ENCODE measurements at places on chromosomes 3 and 15.
A peak's percentile ranks its signal among the peaks of the same experiment; 100 is the strongest.

DNA sequence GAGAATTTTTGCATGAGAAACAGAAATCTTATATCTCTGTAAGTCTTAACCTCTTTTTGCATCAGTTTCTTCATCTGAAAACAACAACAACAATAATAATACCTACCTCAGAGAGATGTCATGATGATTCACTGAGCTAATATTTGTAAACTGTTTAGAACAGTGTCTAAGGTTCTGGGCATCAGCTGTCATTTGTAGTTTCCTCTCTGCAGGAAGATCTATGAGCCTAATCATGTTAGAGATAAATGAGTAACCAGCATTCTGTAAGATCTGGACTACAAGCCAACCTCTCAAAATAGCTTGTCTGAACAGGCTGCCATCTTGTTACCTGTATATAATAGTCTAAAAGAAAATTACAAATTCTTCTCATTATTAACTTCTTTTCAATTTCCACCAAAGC, 383.0 kb upstream of the RORA start:
- DNase-seq = no peak

- no peak for DNase-seq
These were observed 10.4 kb downstream of the ATP2B2 start for GRCh38 chr3:10495003-10495402.

DNA sequence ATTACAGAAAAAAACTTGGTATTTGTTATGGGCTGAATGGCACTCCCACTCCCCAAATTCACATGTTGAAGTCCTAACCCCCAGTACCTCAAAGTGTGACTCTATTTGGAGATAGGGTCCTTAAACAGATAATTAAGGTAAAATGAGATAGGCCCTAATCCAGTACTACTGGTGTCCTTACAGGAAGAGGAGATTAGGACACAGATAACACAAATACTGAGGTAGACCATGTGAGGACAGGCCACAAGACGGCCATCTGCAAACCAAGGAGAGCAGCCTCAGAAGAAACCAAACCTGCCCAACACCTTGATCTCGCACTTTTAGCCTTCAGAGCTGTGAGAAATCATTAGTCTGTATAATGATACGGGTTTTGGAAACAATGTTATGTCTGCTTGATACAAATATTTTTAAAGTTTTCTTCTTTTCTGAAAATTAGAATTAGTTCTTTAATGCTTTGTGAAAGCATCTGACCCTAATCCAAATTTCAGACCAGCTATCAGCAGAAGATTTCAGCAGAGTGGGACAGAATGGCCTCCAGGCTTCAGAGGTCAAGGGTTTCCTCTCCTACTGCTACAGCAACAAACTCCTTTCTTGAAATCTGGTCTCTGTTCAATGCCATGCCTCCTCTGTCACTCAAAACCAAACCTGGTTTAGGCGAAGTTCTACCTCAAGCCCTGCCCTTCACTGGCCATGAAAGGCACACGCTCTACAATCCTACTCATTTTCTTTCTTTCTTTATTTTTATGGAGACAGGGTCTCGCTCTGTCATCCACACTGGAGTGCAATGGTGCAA, 22.0 kb upstream of the HDC start:
- no peak for DNase-seq

GRCh38 chr3:55267206-55267930, 219.7 kb downstream of the WNT5A start:
- no peak for DNase-seq

DNA sequence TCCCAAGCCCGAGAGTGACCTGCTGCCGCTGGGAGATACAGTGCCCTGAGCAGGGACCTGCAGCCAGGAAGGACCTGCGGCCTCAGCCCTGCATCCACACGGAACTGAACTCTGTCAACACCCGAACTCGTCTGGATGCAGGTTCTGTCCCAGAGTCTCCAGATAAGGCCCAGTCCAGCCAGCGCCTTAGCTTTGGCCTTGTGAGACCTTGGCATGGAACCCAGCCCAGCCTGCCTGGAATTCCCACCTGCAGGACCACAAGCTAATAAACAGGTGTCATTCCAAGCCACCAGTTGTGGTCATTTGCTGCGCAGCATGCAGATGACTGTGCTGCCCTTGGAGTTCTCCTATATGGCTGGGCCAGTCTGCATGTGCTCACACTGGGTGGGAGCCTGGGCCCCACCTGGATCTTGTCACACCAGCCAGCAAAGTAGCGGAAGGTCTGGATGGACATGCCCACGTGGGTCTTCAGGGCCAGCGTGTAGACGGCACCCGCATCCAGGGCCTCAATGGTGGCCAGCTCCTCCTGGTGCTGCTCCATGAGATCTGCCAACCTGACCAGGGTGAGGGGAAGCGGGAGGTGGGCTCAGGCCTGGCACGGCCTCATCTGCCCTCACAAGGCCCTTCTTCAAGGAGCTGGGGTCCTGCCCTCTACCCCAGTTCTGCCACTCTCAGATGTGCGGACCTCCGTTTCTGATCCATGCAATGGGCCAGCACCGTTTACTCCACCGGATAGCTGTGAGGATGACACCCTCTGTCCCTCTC, 47.2 kb upstream of the SLC41A3 start:
- DNase-seq = no peak

GRCh38 chr3:9957214-9957613, 5.0 kb upstream of the PRRT3 start:
- DNase-seq = no peak

DNA sequence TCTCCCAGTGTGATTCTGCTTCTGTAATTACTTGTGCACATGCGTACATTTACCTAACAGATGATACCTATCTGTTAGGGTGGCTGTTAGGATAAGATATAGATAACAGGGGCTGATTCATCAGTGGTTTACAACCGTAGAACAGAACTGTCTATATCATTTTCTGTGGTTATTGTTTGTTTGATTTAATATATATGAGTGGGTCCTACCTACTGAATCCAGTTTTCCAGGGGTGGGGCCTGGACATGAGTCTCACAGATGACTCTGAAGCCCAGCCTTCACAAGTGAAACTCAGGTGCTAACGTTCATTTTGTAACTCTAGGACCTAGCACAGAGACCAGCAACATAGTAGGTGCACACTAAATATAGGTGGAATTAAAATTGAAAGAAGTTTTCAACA, 10.4 kb upstream of the ACAP2 start:
- DNase-seq = no peak

GRCh38 chr15:67746450-67746849, 78.9 kb upstream of the SKOR1 start:
- DNase-seq = no peak

GRCh38 chr15:93028632-93029213, 60.3 kb downstream of the RGMA start:
- DNase-seq = no peak

- DNase-seq = no peak
These were observed 555.2 kb downstream of the MAGI1 start for GRCh38 chr3:65483480-65483879.

DNA sequence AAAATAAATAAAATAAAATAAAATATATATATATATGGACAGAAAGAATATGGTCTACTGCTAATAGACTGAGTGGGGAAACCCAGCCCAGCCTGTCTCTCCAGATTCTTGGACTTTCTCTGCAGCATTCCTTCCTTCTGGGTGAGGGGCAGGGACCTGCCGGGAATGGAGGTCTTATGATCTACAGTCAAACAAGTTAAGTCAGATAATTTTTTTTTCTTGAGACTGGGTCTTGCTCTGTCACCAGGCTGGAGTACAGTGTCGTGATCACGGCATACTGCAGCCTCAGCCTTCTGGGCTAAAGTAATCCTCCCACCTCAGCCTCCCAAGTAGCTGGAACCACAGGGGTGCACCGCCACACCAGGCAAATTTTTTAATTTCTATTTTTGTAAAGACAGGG, 33.5 kb upstream of the ZNF774 start:
- no peak for DNase-seq

DNA sequence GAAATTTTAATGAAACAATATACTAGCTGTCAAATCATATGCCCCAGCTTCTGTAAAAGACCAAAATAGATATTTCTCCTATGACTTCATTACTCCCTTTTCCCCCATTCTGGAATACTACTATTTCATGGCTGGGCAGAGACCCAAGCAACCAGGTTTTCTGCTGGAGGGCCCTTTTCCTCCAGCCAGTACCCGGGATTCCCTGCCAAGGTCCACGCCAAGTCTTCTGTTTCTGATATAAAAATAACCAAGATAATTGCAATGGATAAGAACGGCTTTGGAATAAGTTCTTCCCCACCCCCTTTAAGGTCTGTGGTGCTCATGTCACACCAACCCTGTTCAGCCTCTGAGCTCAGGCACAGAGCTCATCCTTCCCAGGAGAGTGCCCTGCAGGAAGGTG, 17.2 kb upstream of the NMNAT3 start:
- no peak for DNase-seq

DNA sequence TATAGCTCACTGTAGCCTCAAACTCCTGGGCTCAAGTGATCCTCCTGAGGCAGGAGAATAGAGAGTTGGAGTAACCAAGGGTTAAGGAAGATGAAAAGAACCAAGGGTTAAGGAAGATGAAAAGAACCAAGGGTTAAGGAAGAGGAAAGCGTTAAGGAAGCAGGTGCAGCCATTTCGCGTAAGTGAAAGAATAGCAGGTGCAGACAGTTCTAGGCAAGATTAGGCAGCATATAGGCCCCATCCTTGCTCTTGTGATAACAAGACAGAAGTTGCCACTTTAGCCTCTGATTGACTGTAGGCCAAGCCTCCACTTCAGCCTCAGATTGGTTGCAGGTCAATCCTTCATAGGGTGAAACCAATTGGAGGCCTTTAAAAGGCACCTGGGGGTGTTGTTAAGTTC, 677.4 kb downstream of the PDCD6IP start:
- no peak for DNase-seq

DNA sequence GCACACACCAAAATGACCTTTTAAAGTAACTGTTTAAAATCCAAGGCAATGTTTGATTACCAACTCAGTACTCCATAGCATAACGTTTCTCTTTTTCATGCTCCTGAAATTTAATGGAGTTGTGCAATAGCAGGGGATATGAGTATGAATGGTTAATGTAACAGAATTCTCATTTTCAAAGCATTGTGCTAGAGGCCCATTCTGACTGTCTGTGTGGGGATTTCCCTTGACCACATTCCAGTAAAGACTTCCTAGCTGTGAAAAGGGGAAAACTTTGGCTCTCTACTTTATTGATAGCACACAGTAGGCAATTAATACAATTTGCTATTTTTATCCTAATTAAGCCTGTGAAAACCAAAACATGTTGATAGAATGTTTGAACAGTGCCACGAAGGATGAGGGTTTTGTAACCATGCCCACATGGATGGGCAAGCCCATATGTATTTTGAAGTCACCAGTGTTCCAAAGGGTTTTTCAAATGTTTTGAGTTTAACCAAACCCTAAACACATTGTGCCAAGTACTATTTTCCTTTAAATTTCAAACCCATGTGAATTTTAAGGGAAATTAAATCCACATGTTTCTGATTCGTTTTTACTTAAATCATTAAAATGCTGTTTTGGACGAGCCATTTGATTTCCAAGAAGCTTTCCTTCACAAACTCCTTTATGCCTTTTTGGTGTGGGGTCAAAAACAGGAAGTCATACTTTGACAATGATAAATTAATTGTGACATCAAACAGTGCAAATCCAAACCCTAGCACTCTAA, 261.2 kb downstream of the SHOX2 start:
- no peak for DNase-seq

- no peak for DNase-seq
These were observed 10.6 kb downstream of the WNT5A start for GRCh38 chr3:55476515-55476914.

DNA sequence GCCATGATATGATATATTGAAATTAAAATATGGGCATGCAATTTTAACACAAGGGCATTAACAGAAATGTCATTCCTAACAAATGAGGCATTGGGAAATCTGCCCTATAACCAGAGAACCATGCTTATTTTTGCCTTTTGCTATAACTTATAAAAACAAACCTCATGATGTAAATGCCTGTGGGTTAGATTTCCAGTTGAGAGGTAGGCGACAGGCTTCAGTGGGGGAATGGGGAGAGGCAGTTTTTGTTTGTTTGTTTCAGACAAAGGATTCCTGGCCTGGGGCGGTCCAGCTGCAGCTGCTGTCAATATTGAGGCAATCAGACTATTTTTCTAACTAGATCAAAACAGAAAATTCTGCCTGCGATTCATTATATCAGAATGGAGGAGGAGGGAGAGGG, 490.4 kb upstream of the CFAP20DC start:
- DNase-seq = no peak

DNA sequence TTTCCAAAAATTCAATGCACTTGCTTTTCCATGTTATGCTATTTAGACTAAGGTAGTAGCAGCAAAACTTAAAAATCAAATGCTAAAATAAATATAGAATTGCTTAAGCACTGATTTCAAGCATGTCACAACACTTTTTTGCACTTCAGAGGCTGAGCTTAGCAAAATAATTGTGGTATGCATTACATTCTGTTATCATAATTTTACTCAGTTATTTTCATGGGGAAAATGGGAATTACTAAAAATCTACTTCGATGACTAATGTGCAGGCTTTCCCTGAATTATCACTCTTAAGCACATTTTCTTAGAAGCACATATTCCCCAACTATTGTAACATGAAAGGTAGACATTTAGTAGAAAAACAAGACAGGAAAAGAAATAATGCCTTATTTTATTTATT, 322.4 kb upstream of the CBLB start:
- DNase-seq = no peak

DNA sequence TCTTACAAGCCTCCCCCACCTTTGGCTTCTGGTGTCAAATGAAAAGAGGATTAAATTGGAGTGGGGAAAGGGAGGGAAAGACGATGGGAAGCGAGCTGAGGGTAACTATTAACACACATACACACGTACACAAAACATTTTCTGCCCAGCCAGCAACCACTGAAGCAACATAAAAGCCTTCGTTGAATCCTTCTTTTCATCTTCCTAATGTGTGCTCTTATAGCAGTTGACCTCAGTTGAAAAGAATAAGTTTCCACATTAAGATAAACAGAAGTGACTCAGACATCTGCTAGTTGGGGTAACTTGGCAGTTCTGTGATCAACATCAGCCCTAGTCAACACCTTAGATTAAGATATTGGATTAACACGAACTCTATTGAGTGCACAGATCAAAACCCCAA, 558.5 kb downstream of the MECOM start:
- DNase-seq = no peak

DNA sequence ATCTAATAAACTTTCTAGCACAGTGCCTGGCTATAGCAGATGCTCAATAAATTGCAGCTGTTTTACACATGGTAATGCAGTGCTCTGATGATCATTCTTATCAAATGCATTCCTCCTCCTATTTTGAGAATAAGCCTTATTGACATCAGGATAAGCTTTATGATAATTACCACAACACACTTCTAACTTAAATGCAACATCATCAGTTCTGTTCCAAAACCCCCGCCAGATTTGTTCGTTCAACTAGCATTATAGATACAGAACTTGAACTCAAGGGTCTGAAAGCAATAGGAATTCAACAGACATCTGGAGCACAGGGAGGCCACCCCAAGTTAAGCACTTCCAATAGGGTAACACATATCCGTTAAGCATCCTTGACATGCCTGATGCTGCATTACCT, 684.4 kb upstream of the LMCD1 start:
- no peak for DNase-seq

GRCh38 chr15:80160570-80161156, 7.9 kb downstream of the FAH start:
- DNase-seq = peak; percentile 82
